ENCODE measurements at places on chromosomes 12 and 14.

GRCh38 chr12:52965337-52965731 is 16.4 kb downstream of the KRT18 start:
- no peak for DNase-seq

DNA sequence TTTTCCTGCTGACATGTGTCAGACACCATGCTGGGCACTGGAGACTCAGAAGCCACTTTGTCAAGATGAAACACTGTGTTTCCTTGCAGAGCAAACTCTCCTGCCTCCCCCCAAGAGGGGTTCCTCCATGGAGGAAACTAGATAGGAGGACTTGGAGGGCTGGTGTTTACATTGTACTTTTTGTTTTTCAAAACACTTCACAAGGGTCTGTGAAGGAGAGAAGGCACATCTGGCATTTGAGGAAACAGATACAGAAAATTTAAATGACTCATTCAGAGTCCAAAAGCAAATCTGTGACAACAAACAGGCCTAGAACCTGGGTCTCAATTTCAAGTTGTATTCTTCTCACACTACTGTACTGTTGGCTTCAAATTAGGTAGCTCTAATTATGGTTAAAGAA is 6.7 kb upstream of the CDKL1 start:
- DNase-seq = no peak

- no peak for DNase-seq
Measured at GRCh38 chr12:18690653-18691052, 47.2 kb downstream of the PLCZ1 start.

- DNase-seq = no peak
Measured at GRCh38 chr12:68111995-68112394, 47.5 kb downstream of the IFNG start.

DNA sequence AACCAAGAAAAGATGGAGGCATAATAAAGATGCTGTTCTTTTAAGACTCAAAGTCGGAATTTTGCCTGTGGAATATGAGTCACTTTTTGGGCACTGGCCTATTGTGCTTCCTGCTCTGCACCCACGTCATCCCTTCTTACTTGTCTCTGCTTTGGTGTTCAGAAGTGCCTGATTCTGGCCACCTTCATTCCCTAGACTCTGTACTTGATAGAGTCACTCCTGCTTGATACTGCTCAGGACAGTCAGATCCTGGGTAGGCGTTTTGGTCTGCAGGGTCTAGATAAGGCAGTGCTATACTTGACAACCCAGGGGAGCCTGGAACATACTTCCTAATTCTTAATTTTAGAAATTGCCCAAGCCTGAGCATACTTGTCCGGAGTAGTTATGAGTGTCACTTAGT is 1.9 kb downstream of the LRRK2 start:
- no peak for DNase-seq

DNA sequence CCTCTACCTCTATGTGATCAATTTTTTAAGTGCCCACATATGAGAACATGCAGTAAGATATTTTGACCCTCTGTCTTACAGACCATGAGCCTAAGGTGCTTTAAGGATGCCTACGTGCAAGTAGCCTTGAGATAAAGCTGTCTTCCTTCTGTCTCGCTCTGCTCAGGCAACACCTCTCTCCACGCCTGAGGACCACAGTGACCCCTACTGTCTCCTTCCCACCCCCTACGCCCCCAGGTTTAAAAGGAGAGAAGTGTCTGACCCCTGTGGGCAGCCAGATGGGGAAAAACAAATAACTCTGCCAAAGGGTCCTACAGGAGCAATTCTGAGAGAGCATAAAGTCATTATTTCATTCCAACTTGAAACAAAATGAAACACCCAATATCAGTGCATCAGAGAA is 286.4 kb upstream of the TMEM132C start:
- DNase-seq = no peak

GRCh38 chr14:91005716-91006115 is 54.7 kb downstream of the RPS6KA5 start:
- no peak for DNase-seq

DNA sequence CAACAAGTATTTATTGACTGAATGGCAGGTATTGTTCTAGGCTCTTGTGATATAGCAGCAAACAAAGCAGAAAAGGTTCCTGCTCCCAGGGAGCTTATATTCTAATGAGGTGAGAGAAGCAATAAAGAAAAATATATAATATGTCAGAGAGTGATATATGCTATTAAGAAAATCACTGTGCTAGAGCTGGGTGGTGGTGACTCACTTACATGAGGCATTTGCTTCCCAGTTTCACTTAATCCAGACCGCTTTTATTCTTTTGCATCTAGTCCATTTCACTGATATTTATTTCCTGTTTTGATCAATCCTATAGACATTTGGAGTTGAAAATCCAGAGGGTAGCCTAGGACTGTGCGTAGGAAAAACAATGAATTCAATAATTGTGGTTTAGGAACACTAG is 17.5 kb downstream of the TRHDE start:
- no peak for DNase-seq

DNA sequence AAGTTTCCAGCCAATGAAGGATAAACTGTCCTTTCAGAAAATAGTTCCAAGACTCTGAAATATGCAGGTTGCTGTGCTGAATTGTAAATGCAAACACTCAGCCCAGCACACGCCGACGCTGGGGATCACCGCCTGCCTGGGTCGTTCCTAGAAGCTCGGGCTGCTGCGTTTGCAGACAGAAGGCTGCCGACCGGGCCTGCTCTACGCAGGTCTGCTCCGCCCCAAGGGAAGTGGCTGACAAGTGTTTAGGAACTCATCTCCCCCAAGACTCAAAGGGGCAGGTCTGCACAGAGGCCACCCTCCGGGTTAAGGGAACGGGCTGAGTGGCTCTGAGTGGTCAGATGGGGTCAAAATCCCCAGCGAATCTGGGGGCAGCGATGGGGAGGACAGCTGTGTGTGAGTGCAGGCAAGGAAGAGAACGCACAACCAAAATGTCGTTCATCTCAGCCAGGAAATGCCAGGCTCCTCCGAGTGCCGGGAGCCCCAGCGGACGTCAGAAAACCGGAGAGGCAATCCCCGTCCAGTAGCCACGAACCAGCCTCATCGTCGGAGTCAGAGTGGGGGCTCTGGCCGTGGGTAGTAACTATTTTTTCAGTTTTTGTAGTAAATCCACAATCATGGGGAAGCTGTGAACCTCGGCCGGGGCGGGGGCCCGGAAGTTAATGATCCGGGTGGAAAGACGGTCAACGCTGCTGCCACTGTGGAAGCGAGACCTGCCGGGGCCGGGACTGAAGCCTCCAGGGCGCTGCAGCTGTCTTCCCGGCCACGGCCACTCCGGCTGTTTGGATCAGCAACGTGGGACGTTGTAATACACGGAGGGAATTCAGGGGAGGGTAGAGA is 6.0 kb downstream of the GALNT9 start:
- DNase-seq = no peak

GRCh38 chr12:11769723-11770514 is 120.4 kb downstream of the ETV6 start:
- DNase-seq = no peak

- DNase-seq = no peak
Measured at GRCh38 chr12:27619308-27619707, 76.9 kb upstream of the REP15 start.

DNA sequence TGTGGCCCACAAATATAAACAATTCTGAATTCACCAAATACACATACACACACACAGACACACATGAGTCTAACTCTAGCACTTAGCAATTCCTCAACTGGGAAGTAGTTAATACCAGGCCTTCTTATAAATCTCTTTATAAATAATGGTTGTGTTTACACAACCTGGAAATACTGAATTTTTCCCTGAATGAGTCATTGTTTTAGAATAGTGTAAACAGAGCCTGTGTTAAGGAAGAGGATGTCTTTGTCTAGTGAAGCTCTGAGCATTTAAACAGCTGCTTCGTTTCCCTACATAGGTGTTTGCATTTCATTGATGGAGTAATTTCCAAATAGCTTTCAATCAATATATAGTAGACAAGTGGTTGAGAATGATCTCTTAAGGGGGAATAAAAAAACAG is 218.8 kb downstream of the BTG1 start:
- DNase-seq = no peak

DNA sequence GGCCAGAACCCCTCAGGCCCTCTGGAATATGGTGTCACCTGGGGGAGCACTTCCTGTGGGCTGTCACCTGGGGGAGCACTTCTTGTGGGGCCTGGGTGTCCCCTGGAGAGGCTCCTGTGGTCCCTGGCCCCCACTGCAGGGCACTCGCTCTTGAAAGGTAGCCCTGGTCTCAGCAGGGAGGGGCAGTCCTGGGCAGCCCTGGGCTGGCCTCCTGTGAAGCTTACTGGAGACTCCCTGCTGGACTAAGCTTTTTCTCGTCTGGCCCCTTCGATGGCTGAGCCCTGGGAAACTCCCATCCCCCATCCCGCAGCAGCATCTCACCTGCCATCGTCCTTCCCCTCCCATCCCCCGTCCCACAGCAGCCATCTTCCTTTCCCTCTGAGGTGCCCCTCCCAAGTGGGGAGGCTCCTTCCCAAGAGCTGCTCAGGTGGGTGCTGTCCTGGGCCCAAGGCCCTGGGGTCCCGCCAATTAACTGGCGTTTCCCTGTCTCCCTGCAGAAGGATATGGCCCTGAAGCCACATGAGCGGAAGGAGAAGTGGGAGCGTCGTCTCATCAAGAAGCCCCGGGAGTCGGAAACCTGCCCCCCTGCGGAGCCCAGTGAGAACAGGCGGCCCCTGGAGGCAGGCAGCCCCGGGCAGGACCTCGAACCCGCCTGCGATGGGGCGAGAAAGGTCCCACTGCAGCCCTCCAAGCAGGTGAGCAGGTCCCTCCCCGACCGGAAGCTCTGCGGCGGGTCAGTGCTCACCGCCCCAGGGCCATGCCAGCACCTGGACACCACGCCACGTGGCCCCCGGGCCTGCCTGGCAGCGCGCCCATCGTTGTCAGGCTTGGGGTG is 17.9 kb downstream of the FBRSL1 start:
- no peak for DNase-seq

- DNase-seq = no peak
Measured at GRCh38 chr14:99708449-99708848, 24.4 kb downstream of the CYP46A1 start.

GRCh38 chr12:122527478-122527944 is 462 bp downstream of the KNTC1 start:
- DNase-seq = no peak

GRCh38 chr12:4293299-4293965 is 19.9 kb downstream of the CCND2 start:
- DNase-seq = no peak

DNA sequence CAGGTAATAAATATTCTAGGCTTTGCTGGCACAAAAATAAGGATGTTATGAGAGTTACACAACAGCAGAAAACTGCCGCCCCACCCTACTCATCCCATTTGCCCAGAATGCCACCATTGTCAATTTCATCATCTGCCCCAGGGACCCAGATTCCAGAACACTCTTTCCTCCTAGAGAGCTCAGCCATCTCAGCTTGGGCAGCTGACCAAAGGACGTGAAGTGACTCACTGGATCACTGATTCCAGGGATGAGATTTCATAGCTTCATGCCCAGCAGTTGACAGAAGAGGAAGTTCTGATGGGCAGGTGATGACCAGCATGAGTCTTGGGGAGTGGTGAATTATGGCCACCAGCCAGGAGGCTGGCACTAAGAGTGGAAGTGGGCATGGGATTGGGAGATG is 450.3 kb downstream of the RMST start:
- no peak for DNase-seq

DNA sequence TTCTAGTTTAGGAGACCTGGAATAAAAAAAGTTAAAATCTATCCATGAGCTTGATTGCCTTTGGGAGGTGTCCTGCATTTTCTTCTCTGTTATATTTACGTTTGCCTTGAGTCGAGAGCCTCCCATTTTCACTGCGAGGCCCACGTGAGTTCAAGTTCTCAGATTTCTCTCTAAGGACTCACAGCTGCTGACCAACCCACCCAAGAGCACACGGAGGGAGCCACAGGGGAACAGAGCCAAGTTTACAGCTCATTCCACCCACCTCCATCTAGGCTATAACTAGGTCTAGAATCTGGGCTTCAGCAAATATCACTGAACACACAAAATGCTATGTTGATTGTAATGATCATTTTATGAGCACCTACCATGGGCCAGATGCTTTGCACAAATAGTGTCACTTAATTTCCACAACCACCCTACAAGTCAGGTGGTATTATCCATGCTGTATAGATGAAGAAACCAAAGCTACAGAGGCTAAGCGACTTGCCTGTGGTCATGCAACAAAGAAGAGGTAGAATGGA is 16.7 kb downstream of the ALDH1L2 start:
- DNase-seq = no peak

- no peak for DNase-seq
Measured at GRCh38 chr12:107080299-107080698, 13.1 kb downstream of the CRY1 start.

DNA sequence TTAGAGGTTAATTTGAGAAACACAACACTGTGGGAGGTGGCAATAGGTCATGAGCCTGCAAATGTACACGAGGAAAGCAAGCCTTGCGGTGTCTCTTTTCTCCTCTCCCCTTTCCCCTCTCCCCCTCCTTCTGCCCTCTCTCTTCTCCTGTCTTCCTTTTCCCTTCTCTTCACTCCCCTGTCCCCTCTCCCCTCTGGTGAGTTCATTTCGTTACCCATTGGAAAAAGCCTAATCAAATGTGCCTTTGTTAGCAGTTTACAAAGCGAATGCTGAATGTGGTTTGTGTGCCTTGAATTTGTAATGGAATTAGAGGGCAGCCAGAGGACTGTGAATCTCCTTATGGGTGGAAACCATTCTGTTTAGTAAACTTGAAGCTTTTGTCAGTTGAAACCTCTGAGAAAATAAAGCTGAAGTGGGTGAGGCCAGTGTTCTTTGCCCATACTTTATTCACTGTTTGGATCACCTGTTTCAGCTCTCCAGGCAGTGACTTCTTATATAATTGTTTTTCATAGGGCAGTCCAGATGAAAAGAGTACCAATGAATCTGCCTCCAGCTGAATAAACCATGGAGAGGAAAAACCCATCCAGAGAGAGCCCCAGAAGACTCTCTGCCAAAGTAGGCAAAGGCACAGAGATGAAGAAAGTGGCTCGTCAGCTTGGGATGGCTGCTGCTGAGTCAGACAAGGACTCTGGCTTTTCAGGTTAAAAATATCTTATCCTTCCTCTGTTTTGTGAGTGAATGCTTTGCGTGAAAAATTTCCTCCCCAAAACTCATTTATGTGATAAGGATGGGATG is 7.3 kb downstream of the CIPC start:
- DNase-seq = no peak

GRCh38 chr14:91153360-91153759 is 39.5 kb downstream of the DGLUCY start:
- DNase-seq = no peak

DNA sequence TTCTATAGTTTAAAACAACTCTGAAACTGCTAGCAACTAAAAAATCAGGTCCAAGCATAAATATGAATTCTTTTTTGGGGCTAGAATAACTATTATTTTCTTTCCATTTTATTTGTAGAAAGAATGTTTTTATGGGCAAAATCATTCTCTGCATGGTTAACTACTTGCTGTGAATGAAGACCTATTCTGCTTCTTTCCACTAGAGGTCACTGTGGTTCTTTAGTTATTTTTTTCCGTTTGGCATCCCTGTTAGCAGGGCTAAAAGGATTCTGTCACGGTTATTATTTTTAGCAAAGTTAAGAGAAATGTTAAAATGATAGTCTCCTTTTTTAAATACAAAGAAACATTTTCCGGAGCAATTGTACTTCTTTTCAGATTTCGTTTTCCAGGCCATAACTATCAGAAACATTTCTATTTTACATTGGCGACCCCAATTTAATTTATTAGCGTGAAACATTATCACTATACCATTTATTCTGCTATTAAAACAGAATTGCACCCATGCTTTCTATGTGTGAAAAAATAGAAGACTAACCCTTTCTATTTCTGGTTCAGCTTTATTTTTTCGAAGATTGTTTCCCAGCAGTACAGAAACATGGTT is 404.8 kb downstream of the ATP23 start:
- DNase-seq = no peak

GRCh38 chr14:33509454-33509853 is 441.4 kb downstream of the EGLN3 start:
- DNase-seq = no peak
